Thoracic aorta endothelial cell (primary cell): ENCODE measurements at places on chromosomes 5 and 9. TPM values are rescaled to one million over a fixed set of nuclear protein-coding genes. Genes with fewer than 3 reads are reported as not detected.

PLEKHG4B gene
- under 0.01 TPM in 2 replicates for total RNA-seq

C8G gene
- not detected in 2 replicates for total RNA-seq

IL7R gene
- total RNA-seq, result 2.1 and 3.7 TPM in 2 replicates

RAB3C gene
- not detected in 2 replicates for total RNA-seq

ADAMTS19 gene
- not detected in 2 replicates for total RNA-seq

ECSCR gene
- total RNA-seq, result 274 and 317 TPM in 2 replicates

CCDC171 gene
- total RNA-seq, result 2.1 and 2.9 TPM in 2 replicates

SPAAR gene
- total RNA-seq, result 10.6 and 17.7 TPM in 2 replicates

ATP10B gene
- total RNA-seq, result 0.07 TPM in 1 of 2 replicates, not detected in the other

TEX48 gene
- total RNA-seq, result not detected in 2 replicates

FAM221B gene
- not detected in 2 replicates for total RNA-seq

NMUR2 gene
- total RNA-seq, result not detected in 2 replicates

IFNB1 gene
- total RNA-seq, result not detected in 2 replicates

SLC34A1 gene
- total RNA-seq, result not detected in 2 replicates

SMC5 gene
- 46.3 and 48.2 TPM in 2 replicates for total RNA-seq

SETD9 gene
- total RNA-seq, result 13.7 TPM in 2 replicates

SPATA6L gene
- total RNA-seq, result 1.8 and 2.3 TPM in 2 replicates

ZNF454 gene
- 0.50 and 1.3 TPM in 2 replicates for total RNA-seq

CKMT2 gene
- not detected in 2 replicates for total RNA-seq

PCDHA7 gene
- total RNA-seq, result 0.07 and 0.40 TPM in 2 replicates

CCIN gene
- 0.36 and 0.40 TPM in 2 replicates for total RNA-seq

BAAT gene
- under 0.01 and 0.07 TPM in 2 replicates for total RNA-seq

NME5 gene
- 1.1 and 1.6 TPM in 2 replicates for total RNA-seq

C5orf58 gene
- total RNA-seq, result not detected in 2 replicates

PCDHGA4 gene
- total RNA-seq, result 2.2 and 5.2 TPM in 2 replicates

CACNA1B gene
- 0.13 and 0.14 TPM in 2 replicates for total RNA-seq

STPG3 gene
- not detected in 2 replicates for total RNA-seq

DRD1 gene
- not detected in 2 replicates for total RNA-seq

FCN2 gene
- total RNA-seq, result not detected in 2 replicates

PCDHB2 gene
- 0.66 and 0.72 TPM in 2 replicates for total RNA-seq

SPEF2 gene
- total RNA-seq, result 1.7 and 4.1 TPM in 2 replicates

ARSI gene
- not detected in 2 replicates for total RNA-seq

GZMA gene
- total RNA-seq, result not detected in 2 replicates

PROB1 gene
- total RNA-seq, result 1.7 and 3.2 TPM in 2 replicates

CTSV gene
- total RNA-seq, result 1.2 and 1.5 TPM in 2 replicates

FAXDC2 gene
- total RNA-seq, result 3.6 and 4.1 TPM in 2 replicates

TLX3 gene
- not detected in 2 replicates for total RNA-seq
